ENCODE measurements at places on chromosomes 4 and X.

GRCh38 chrX:146863566-146863965 is 49.0 kb upstream of the CXorf51A start:
- no peaks in the 10 kb centered on the region for H3K27me3 ChIP-seq
- H3K36me3 ChIP-seq, result no peaks in the 10 kb centered on the region
- H3K4me1 ChIP-seq, result no peaks in the 10 kb centered on the region
- no peak overlapping the region for H3K4me3 ChIP-seq
- DNase-seq, result no peak

DNA sequence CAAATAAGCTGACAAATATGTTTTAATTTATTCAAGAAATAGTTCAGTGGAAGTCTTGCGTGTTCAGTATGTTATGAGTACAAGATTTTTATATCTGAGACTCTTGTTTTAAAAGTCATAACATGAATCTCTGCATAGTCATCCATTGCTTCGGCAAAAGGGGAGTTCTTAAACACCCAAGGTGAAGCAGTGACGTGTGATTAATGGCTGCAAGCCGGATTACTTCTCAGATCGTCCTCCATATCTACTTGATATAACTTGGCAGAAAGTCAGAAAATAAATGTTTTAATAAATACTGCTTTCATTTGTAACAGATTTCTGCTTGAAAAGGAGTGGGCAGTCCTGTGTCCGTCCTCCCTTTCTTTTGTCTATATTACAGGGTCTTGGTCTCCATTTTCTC is 64.6 kb upstream of the IL15 start:
- no peaks in the 10 kb centered on the region for H3K4me1 ChIP-seq
- H3K27me3 ChIP-seq, result no peaks in the 10 kb centered on the region
- H3K27ac ChIP-seq, result no peak overlapping the region
- H3K4me3 ChIP-seq, result no peak overlapping the region
- no peak for DNase-seq

- H3K4me3 ChIP-seq, result no peak overlapping the region
- H3K27me3 ChIP-seq, result no peaks in the 10 kb centered on the region
- peaks cover 8% of the 10 kb centered on the region for H3K4me1 ChIP-seq
- H3K36me3 ChIP-seq, result no peaks in the 10 kb centered on the region
Measured at GRCh38 chrX:71671938-71672337, 4.6 kb downstream of the LOC101059915 start.

GRCh38 chr4:139208404-139208945 is 31.5 kb upstream of the ELF2 start:
- H3K27me3 ChIP-seq, result no peaks in the 10 kb centered on the region
- H3K4me1 ChIP-seq, result peaks cover 49% of the 10 kb centered on the region
- H3K27ac ChIP-seq, result peak overlapping the region; percentile 95
- no peaks in the 10 kb centered on the region for H3K36me3 ChIP-seq
- DNase-seq, result peak; percentile 93

GRCh38 chr4:183149616-183150539 is 50.8 kb downstream of the WWC2 start:
- DNase-seq, result no peak
- no peaks in the 10 kb centered on the region for H3K27me3 ChIP-seq
- peaks cover 9% of the 10 kb centered on the region for H3K4me1 ChIP-seq
- H3K36me3 ChIP-seq, result no peaks in the 10 kb centered on the region

- peak overlapping the region; percentile 16 for H3K4me3 ChIP-seq
- peaks cover 18% of the 10 kb centered on the region for H3K4me1 ChIP-seq
- peaks cover 4% of the 10 kb centered on the region for H3K36me3 ChIP-seq
- peak; percentile 70 for DNase-seq
Measured at GRCh38 chr4:26402458-26402857, 81.6 kb downstream of the RBPJ start.

GRCh38 chr4:135207531-135207930 is 1005.9 kb upstream of the PABPC4L start:
- H3K27me3 ChIP-seq, result no peaks in the 10 kb centered on the region
- no peaks in the 10 kb centered on the region for H3K4me1 ChIP-seq
- DNase-seq, result no peak
- H3K4me3 ChIP-seq, result no peak overlapping the region

DNA sequence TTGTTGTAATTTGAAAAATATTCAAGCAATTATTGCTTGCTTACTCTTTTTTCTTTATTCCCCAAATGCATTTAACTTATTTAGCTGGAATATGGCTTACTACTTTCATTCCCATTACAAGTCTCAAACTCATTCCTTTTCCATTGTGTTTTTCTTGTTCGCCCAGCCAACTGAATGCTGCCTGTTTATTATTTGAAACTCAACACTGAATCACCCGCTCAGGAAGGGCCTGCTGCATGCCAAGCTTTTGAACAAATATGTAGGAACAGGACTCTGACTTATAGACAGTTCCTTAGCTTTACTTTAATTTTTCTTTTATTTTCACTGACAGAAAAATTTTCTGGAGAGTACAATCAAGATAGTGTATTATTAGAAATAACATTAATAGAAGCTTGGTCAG is 12.9 kb downstream of the PCDH18 start:
- H3K4me1 ChIP-seq, result no peaks in the 10 kb centered on the region
- DNase-seq, result no peak
- H3K36me3 ChIP-seq, result no peaks in the 10 kb centered on the region
- no peak overlapping the region for H3K4me3 ChIP-seq
- no peaks in the 10 kb centered on the region for H3K27me3 ChIP-seq

- H3K4me1 ChIP-seq, result no peaks in the 10 kb centered on the region
- no peak overlapping the region for H3K4me3 ChIP-seq
- no peak overlapping the region for H3K27ac ChIP-seq
Measured at GRCh38 chrX:40513012-40513411, 67.8 kb upstream of the ATP6AP2 start.

DNA sequence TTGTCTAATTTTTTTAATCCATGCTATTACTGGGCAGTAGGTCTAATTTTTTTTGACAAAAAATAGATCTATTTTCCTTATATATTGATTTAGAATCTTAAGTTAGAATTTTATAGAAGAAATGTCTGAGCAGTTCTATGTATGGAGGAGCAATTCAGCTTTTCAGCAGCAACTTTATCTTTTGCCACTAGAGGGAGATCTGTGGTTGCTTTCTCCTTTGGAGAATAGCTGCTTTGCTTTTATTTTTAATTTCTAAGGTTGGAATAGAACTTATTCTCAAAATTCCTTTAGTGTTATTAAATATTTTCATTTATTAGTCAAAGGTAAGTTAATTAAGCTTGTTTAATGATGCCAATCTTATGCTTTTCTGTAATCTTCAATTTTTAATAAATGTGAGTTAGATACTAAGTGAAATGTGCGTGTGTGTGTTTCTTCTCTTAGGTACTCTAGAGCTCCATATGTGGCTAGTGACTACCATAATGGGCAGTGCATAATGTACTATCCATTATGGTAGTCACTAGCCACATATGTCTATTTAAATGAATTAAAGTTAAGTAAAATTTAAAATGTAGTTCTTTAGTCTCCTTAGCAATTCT is 29.3 kb downstream of the FAM199X start:
- H3K4me1 ChIP-seq, result no peaks in the 10 kb centered on the region
- H3K36me3 ChIP-seq, result no peaks in the 10 kb centered on the region
- H3K27me3 ChIP-seq, result no peaks in the 10 kb centered on the region

GRCh38 chr4:17939054-17939453 is 82.5 kb downstream of the LCORL start:
- H3K27me3 ChIP-seq, result no peaks in the 10 kb centered on the region
- no peak overlapping the region for H3K27ac ChIP-seq
- DNase-seq, result no peak
- no peaks in the 10 kb centered on the region for H3K36me3 ChIP-seq
- H3K4me1 ChIP-seq, result no peaks in the 10 kb centered on the region
- H3K4me3 ChIP-seq, result no peak overlapping the region

DNA sequence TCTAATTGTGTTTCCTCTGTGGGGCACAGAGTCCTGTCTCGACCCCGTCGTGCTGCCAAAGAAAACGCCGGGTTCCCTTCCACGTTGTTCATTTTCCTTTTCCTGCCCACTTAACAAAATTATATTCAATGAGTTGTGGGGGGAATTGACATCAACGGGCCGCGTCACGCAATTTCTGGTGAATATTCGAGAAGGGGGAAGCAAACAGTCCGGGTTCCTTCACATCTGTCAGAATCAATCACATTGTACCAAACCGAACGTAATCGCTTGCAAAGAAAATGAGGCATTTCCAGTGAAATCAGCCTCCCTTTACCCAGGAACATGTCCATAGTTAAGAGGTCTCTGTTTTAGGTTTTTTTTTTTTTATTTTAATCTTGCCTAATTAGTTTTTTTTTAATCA is 243.5 kb downstream of the SHOX start:
- H3K27me3 ChIP-seq, result no peaks in the 10 kb centered on the region
- H3K36me3 ChIP-seq, result no peaks in the 10 kb centered on the region
- H3K4me3 ChIP-seq, result no peak overlapping the region
- H3K4me1 ChIP-seq, result no peaks in the 10 kb centered on the region
- DNase-seq, result no peak
- no peak overlapping the region for H3K27ac ChIP-seq

DNA sequence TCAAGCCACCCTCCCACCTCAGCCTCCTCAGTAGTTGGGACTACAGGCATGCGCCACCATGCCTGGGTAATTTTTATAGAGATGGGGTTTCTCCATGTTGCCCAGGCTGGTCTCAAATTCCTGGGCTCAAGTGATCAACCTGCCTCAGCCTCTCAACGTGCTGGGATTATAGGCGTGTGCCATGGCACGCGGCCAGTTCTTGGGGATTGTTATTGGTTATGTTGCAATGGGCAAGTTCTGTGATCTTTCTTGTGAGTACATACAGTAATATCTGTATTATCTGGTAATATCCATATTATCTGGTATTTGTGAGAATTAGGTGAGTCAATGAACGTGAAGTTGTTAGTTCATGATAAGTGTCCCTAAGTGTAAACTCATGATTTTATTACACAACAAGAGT is 90.3 kb upstream of the TBL1X start:
- no peak overlapping the region for H3K27ac ChIP-seq
- H3K4me3 ChIP-seq, result no peak overlapping the region
- H3K36me3 ChIP-seq, result no peaks in the 10 kb centered on the region
- no peaks in the 10 kb centered on the region for H3K27me3 ChIP-seq
- no peak for DNase-seq

GRCh38 chr4:128600996-128601871 is 208.3 kb upstream of the JADE1 start:
- H3K4me3 ChIP-seq, result no peak overlapping the region
- no peaks in the 10 kb centered on the region for H3K36me3 ChIP-seq
- no peaks in the 10 kb centered on the region for H3K4me1 ChIP-seq

DNA sequence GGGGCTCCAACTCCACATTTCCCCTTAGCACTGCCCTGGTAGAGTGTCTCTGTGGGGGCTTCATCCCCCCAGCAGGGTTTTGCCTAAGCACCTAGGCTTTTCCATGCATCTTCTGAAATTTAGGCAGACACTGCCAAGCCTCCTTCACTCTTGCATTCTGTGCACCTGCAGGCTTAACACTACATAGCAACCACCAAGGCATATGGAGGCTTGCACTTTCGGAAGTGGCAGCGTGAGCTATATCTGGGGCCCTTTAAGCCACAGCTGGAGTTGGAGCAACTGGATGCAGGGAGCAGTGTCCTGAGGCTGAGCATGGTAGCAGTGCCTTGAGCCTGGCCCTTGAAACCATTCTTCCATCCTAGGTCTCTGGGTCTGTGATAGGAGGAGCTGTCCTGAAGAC is 214.8 kb upstream of the RPL34 start:
- no peaks in the 10 kb centered on the region for H3K36me3 ChIP-seq
- H3K27ac ChIP-seq, result no peak overlapping the region
- DNase-seq, result no peak
- no peaks in the 10 kb centered on the region for H3K27me3 ChIP-seq

DNA sequence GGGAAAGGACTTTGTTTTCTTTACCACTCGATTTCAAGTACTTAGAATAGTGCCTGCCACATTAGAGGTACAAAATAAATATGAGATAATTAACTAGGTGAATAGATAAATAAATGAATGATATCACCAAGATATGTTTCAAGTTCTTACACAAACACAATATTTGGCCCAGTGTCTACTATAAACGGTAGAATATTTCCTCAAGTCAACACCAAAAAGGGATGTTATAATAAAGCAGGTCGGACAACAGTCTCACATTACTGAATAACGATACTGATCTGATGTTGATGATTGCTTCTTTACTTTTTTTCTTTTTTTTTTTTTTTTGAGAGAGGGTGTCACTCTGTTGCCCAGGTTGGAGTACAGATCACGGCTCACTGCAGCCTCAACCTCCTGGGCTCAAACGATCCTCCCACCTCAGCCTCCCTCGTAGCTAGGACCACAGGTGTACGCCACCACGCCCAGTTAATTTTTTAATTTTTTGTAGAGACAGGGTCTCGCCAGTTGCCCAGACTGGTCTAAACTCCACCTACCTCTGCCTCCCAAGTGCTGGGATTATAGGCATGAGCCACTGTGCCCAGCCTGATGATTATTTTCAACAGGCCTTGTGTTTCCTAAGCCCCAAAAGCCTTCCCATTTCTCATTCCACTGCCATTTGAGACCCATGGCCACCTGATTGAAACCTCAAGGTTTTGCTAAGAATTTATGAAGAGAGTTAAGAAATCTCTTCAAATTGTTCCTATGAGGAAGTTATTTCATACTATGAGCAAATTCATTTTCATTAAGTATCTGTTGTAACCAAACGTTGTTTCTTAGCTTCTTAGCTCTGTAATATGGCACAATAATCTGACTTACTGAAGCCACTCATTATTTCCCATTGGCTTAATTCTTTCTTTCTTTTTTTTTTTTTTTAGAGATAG is 2.3 kb downstream of the MANBA start:
- H3K4me1 ChIP-seq, result peaks cover 11% of the 10 kb centered on the region
- H3K4me3 ChIP-seq, result no peak overlapping the region
- no peak for DNase-seq
- H3K27me3 ChIP-seq, result no peaks in the 10 kb centered on the region
- H3K36me3 ChIP-seq, result no peaks in the 10 kb centered on the region

DNA sequence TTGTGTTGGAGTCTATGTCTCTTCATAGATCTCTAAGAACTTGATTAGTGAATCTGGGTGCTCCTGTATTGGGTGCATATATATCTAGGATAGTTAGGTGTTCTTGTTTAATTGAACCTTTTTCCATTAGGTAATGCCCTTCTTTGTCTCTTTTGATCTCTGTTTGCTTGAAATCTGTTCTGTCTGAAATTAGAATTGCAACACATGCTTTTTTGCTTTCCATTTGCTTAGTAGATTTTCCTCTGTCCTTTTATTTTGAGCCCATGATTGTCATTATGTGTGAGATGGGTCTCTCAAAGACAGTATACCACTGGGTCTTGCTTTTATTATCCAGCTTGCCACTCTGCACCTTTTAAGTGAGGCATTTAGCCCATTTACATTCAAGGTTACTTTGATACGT is 79.1 kb upstream of the APOOL start:
- no peaks in the 10 kb centered on the region for H3K36me3 ChIP-seq
- no peak for DNase-seq
- no peak overlapping the region for H3K27ac ChIP-seq
- no peaks in the 10 kb centered on the region for H3K4me1 ChIP-seq

- no peak overlapping the region for H3K27ac ChIP-seq
- DNase-seq, result no peak
- no peak overlapping the region for H3K4me3 ChIP-seq
- no peaks in the 10 kb centered on the region for H3K36me3 ChIP-seq
- H3K27me3 ChIP-seq, result no peaks in the 10 kb centered on the region
- H3K4me1 ChIP-seq, result no peaks in the 10 kb centered on the region
Measured at GRCh38 chr4:94635177-94635576, 122.6 kb upstream of the BMPR1B start.

Data from MM.1S (cell line).